ENCODE measurements at places on chromosomes 2 and 18.

GRCh38 chr2:3458396-3459184, 60.7 kb downstream of the ADI1 start:
- no peak for DNase-seq

- DNase-seq, result no peak
Measured at GRCh38 chr2:198042189-198042588, 237.8 kb downstream of the PLCL1 start.

DNA sequence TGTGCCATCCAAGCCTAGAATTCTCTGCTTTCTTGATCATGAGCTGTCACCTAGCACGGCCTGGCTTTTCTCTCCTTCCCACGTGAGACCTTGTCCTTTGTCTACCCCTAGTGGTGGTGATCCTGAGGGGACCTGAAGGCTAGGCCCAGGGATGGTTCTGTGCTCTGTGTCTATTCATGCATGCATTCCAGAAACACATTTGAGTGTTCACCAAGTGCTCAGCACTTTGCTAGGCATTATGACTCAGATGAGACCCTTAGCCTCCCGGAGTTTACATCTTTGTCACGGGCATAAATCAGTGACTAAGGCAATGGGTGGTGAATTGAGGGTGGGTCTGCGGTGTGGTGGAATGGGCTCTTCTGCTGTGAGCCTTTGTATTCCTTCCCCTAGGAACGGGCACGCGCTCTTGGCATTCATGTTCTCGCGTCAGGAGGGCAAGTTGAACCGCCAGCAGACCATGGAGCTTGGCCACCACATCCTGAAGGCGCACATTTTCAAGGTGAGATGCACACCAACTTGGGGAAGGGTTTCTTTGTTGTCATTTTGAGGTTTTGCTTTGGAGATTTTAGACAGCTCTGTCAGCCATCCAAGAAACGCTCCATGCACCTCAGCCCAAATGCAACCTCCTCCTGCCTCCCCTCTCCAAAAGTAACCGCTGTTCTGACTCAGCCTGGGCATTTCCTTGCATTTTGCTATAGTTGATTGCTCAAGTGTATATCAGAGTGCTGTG, 100.9 kb downstream of the WDSUB1 start:
- DNase-seq, result no peak

GRCh38 chr2:41194230-41194629, 742.3 kb upstream of the SLC8A1 start:
- DNase-seq, result no peak

GRCh38 chr2:114056294-114057143, 166.6 kb downstream of the ACTR3 start:
- DNase-seq, result no peak

GRCh38 chr2:73730810-73731209, 6.3 kb downstream of the TPRKB start:
- no peak for DNase-seq

DNA sequence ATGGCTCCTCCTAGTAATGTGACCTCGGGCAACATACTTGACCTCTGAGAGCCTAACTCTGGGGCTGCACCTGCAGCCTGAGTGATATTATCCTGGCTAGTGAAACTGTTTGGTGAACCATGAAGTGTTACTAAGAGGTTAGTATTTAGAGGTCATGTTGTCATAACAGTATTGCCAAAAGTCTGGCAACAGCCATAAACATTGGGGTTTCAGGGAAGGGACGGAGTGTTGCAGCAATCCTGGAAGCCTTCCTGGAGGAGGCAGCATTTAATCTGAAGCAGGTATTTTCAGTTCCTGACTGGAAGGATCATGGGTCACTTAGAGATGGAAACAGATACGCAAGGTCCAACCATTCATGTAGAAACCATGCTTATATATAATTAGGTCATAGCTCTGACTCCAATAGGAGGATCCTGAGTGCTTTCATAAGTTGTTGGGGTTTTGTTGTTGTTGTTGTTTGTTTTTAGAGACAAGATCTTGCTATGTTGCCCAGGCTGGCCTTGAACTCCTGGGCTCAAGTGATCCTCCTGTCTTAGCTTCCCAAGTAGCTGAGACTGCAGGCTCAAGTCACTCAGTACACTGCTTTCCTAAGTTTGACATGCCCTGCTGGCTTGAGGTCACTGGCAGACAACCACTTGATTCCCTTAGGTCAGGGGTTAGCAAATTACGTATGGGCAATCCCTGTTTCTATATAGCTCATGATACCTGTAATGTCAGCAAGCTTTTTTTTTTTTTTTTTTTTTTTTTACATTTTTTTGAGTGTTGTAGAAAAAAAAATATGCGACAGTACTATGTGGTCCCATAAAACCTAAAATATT, 21.5 kb downstream of the GPR39 start:
- no peak for DNase-seq

GRCh38 chr2:39547811-39548719, 111.0 kb upstream of the MAP4K3 start:
- no peak for DNase-seq

Data from activated CD4-positive, alpha-beta T cell treated with anti-CD3 and anti-CD28 coated beads for 24 hours (primary cell).